ENCODE measurements at places on chromosomes 16 and 17.

DNA sequence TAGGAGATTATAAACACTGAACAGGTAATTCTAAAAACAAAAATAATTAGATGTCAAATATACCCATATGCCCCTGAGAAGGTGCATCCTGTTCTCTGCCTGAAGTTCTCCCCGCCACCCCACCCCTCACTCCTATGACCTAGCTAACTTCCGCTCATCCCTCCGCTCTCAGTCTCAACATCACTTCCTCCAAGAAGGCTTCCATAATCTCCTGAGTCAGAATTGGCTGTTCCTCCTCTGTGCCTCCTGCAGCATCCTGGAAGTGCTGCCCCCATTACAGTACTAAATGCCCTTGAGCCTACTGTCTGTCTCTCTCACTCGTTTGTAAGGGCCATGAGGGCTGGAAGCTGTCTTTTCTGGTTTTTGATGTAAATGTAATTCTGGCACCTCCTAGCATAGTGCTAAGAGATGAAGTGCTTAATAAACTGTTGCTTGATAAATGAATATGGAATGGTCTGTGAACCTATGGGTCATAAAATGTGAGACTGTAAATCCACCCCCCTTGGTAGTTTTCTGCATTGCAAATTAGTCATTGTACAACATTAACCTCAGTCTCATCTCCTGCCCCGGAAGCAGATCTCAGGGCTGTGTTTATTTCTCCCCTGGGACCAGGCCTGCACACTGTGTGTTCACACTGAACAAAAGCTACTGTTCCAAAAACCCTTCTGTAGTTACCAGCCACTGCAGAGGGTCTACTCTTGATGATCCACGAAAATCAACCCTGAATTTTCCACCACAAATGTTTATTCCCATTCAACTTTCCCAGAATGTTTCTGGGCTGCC is 3.9 kb upstream of the MYO1D start:
- DNase-seq, result no peak

- no peak for DNase-seq
These were observed 23.6 kb downstream of the ABCA6 start for GRCh38 chr17:69117855-69118784.

DNA sequence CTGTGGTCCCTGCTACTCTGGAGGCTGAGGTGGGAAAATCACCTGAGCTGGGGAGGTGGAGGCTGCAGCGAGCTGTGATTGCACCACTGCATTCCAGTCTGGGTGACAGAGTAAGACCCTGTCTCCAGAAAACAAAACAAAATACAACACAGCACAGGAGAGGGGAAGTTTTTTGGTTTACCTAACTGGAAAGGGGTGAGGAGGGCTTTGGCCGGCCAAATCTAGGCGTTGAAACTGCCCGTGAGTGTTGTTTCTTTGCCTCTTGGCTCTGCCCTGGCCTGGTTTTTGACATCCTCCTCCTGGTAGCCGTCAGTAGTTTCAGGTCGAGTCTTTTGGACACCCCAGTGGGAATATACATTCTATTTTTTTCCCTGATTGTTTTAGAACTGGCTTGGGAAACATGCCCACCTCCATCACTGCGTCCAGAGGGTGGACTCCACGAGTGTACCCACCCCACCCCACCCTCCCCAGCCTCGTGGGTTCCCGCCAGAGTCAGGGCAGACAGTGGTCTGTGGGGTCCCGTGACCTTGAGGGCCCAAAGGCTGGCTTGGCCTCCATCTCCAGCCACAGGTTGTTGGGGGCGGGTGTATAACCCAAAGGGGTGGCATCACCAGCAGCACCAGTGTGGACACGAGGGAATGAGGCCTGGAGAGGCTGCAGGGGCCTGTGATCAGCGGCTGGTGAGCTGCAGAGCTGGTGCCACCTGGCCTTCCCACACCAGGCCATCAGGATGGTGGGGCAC is 42.7 kb downstream of the NT5M start:
- no peak for DNase-seq

DNA sequence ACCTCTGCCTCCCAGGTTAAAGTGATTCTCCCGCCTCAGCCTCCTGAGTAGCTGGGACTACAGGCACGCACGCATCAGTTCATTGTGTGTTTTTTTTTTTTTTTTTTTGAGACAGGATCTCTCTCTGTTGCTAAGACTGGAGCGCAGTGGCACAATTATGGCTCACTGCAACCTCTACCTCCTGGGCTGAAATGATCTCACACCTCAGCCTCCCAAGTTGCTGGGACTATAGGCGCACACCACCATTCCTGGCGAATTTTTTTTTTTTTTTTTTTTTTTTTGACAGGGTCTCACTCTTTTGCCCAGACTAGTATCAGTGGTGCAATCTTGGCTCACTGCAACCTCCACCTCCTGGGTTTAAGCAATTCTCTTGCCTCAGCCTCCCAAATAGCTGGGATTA is 17.8 kb upstream of the RAPGEFL1 start:
- no peak for DNase-seq

GRCh38 chr17:62017912-62018311 is 47.2 kb downstream of the MED13 start:
- no peak for DNase-seq

- DNase-seq, result no peak
These were observed 55.2 kb downstream of the CMIP start for GRCh38 chr16:81499576-81500380.

DNA sequence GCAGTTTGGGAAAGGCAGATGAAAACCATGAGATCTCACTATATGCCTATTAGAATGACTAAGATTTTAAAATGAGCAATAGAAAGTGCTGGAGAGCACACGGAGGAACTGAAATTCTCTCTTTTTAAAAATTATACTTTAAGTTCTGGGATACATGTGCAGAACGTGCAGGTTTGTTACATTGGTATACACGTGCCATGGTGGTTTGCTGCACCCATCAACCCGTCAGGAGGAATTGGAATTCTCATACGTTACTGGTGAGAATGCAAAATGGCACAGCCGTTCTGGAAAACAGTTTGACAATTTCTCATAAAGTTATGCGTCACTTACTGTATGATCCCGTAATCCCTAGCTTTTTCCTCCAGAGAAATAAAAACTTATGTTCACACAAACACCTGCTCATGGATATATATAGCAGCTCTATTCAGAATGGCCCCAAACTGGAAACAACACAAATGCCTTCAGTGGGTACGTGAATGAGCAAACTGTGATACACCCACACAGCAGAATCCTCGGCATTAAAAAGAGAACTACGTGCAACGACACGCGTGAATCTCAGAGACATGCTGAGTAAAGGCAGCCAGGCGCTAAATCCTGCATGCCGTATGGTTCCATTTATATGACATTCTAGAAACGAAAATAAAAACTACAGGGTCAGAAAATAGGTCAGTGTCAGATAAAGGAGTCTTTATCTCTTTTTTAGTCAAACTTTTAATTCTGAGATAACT is 11.8 kb downstream of the PIK3R6 start:
- no peak for DNase-seq

DNA sequence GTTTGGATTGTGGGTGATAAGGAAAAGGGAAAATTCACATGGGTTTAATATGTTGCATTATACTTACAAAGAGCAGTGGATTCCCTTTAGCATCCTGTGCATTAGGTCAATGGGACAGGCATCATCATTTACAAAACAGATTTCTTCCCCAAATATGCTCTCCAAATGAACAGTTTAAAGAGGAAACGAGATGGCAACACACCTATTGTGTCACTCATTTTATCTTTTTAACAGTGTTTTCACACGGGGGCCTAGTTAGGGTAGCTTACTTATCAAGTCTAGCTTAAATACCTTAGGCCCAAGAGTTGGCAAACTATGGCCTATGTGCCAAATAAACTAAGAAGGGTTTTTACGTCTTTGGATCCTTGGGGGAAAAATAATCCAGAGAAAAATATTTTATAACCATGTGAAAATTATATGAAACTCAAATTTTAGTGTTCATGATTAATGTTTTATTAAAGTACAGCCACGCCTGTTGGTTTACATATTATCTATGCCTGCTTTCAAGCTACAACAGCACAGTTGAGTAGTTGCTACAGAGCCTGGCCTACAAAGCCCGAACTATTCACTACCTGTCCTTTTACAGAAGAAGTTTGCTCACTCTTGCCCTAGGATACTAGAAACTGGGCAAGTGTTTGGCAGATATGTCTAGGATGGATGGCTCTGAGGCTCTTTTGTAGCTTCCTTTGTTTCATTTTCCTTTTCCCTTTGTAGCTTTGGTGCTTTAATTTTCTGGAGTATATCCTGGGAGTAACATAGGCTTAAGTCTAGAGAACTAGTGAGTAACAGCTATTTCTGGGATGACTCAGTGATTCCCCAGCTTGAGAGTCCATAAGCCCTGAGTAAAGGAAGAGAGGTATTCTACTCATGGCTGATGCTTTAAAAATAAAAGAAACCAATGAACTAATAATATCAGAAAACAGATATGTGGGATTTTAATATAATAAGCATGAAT is 12.4 kb downstream of the NUP93 start:
- no peak for DNase-seq

DNA sequence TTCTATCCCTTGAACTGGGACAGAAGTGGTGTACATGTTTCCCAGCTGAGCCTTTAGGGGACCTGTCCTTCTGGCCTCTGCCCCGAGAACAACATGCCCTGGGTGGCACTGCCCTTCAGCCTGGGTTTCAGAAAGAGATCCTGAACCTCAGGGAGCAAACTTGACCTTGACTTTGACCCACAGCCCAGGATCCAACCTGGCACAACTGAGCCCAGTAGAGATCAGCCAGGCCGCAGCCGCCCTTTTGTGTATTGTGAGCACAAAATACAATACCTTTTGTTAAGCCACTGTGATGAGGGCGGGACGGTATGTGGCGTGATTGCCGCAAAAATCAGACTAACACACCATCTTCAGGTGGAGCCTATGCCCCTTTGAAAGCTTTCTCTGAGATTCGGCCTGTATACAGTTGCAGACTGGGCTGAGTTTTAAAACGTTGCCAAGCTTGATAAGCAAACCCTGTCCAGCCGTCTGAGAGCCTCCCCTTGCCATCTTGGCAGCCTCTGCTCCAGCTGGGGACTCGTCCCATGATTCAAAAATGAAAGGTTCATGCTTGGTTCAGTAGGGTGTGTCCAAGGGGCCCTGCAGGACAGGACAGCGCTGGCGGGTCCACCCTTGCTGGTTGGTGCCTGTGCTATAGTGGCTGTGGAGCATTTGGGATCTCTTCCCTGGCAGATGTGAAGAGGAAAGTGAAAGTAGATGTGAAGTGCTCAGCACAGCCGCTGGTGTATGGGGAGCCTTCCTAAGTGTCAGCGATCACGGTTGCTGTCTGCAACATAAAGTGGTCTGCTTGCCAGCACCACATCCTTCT is 40.3 kb downstream of the FOXL1 start:
- DNase-seq, result no peak

- no peak for DNase-seq
These were observed 78.2 kb upstream of the MON1B start for GRCh38 chr16:77112746-77113145.

- DNase-seq, result no peak
These were observed 898.5 kb downstream of the KCNJ2 start for GRCh38 chr17:71067669-71068407.
